ENCODE measurements at places on chromosomes 1 and 21.

DNA sequence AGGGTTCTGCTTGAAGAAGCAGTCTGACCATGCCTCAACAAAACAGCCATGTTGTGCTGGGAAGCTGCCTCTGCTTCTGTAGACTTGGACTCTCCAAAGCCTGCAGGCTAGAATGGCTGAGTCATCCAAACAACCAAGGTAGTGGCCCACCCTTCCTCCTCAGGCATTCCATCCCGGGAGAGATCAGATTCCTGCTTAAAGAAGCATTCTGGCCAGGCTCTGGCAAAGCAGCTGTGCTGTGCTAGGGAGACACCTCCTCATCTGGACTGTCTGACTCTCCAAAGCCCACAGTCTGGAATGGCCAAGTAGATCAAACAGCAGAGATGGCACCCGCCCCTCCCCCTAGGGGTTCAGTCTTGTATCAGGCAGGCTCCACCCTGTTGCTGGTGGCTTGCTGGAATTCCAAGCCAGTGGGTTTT, 38.3 kb upstream of the F3 start:
- DNase-seq, result no peak

GRCh38 chr21:30579346-30579745, 10.9 kb downstream of the KRTAP22-2 start:
- peak; percentile 33 for DNase-seq

DNA sequence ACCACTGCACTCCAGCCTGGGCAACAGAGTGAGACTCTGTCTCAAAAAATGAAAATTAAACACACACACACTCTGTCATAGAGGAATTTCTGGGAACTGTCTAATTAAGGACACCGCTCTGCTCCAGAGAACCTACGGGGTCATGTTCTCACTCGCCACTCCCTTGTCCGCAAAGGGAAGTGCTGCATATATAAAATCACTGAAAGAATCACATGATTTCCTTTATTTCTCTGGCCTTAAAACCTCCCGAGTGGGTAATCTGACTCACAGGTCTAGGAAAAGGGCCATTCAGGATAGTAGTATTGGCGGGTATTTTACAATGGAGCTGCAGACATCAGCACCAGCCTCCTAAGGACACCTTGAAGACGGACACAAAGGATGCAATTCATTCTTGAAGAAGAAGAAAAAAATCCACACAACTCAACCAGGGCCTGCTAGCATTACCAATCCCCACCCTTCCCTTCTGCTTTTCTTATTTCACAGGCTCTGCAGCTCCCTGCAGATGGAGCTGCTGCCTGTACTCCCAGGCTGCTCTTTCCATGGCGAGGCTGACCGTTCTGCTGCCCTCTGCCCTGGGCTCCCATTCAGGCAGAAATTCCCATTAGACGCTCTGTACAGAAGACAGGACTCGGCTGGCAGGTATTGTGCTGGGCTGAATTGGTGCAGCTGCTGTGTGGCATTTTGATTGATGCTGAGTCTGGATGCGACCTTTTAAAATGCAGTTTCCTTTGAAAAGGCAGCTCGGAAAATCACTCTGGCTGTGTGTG, 53.3 kb upstream of the FAM89A start:
- peak; percentile 81 for DNase-seq

GRCh38 chr1:39544327-39544726, 32.3 kb downstream of the PABPC4 start:
- no peak for DNase-seq

GRCh38 chr1:44677201-44677766, 2.8 kb downstream of the ARMH1 start:
- peak; percentile 37 for DNase-seq

DNA sequence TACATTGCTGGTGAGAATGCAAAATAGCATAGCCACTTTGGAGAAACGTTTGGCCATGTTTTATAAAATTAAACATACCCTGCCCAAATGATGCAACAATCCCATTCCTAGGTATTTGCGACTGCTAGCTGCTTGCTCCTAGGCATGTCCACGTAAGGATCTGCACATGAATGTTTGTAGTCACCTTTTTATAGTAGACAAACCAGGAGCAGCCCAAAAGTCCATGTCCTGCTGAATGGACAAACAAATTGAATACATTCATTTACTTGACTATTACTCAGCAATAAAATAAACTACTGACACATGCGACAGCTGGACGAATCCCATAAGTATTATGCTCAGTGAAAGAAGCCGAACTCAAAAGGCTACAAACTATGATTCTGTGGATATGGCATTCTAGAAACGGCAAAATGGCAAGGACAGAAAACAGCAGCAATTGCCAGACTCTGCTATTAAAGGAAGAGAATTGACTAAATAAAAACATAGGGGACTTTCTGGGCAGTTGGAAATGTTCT, 161.9 kb upstream of the GALNT2 start:
- no peak for DNase-seq

DNA sequence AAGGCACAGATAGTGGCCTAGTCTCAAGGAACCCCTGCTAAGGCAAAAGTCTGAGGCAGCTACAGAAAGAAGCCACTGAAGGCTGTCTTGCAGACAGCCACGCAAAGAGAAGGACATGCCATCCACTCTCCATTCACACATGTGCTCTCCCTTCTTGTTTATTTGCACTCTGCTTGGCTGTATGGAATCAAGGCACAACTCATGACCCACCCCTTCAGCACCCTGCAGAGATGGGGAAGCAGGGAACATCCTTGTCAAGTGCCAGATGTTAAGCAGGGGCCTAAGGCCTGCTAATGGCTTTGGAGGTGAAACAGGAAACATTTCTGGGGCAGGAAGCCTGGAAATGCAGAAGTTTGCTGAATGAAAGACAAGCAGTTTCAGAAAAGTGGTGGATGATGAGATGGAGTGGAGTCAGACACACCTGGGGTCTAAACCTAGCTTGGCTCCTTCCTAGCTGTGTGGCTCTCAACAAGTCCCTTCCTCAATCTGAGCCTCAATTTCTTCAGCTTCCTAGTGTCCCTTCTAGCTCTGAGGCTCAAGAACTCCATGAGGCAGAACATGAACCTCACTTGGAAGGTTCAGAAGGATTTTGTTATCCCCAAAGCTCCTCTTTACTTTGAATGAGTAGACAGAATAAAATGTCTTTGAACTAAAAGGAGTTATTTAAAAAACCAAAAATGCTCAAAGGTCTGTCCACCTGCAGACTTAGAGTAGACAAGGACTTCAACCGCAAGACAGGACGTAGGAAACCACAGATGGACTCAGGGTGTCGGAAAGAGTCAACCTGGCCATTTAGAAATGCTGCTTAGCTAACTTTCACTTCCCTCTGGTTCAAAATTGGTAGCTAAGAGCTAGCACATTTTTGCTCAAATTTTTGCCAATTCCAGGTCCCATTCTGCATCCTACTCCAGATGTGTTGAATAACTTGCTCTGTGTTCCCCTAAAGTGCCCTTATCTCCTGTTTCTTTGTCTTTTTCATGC, 283.1 kb downstream of the PLPP3 start:
- no peak for DNase-seq

DNA sequence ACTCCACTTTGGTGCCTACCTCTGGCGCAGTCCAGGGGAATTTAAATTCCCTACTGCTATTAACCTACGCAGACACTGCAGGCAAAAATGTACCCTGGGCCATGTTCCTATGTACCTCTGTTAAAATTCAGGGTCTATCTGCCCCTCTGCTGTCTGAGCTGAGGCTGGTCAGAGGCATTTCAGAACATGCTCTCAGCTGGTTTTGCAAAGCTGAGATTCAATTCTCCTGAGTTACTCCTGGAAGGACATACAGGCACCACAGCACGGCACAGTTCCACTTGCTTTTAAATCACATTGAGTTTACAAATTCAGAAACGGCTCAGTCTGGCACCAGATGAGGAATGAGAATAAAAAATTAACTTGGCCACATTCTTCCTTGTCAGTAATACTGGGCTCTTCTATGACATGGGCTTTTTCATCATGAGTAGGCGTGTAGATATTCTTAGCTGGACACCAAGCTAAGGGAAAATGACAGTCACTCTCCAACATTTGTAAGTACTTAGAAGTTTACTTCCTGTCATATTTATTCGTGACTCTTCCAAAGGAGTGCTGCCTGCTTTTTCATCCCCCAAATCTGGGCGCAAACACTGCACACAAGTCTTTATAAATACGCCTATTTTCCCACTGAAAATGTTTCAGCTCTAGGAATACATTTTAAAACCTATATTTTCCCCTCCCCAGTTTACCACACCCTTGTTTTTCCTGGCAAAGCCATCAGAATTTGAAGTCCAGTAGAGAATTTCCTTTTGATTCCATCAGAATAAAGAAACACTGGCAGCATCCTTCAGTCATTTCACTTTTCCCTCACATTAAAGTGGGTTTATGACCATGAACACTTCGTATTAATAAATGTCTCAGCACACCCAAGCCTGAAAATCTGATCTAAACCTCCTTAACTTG, 1.9 kb downstream of the C1orf198 start:
- no peak for DNase-seq

- no peak for DNase-seq
These were observed 91.1 kb upstream of the UBE2U start for GRCh38 chr1:64112281-64112680.

DNA sequence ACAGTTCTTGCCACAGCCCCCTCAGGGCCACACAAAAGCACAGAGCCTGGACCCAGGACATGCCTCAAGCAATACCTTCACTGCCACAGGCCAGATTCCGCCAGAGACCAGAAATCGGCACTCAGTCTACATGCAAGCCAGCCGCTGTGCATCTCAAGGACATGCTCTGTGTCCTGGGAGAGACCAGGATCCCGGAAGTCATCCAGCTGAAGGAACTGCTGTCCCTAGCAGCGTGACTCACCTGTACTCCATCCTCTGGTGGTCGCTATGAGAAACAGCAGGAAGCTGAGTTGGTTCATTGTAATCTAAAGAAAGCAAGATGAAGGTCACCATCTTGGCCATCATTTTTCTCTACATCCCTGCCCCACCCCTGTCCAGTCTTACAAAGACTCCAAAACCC, 401 bp downstream of the ITLN1 start:
- DNase-seq, result peak; percentile 12

- DNase-seq, result peak; percentile 13
These were observed 200.6 kb downstream of the ADGRL2 start for GRCh38 chr1:82001345-82001744.

- peak; percentile 45 for DNase-seq
These were observed 614.5 kb upstream of the ADGRL2 start for GRCh38 chr1:81186261-81186660.

DNA sequence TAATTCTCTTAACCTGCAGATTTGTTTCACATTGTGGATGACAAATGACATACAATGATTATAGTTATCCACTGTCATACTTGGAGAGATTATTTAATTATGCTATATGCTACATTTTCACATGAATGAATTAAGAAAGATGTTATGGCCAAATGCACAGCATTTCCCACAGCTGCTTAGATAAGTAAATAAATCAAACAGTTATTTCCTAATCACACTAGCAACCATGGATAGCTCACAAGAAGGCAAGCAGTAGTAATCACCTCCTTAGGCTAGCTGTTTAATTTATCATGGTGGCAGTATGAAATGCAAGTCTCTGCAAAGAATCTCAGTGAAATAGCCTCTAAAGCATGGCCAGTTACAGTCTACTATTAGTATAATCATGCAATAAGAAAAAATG, 1581.5 kb downstream of the NCAM2 start:
- DNase-seq, result no peak

GRCh38 chr21:30233228-30234020, 17.5 kb upstream of the CLDN8 start:
- DNase-seq, result no peak

GRCh38 chr1:51517361-51518032, 1.6 kb downstream of the EPS15 start:
- DNase-seq, result no peak

GRCh38 chr1:208242146-208242545, 2.0 kb downstream of the PLXNA2 start:
- no peak for DNase-seq

- no peak for DNase-seq
These were observed 86.9 kb upstream of the ZBTB40 start for GRCh38 chr1:22364764-22365163.

DNA sequence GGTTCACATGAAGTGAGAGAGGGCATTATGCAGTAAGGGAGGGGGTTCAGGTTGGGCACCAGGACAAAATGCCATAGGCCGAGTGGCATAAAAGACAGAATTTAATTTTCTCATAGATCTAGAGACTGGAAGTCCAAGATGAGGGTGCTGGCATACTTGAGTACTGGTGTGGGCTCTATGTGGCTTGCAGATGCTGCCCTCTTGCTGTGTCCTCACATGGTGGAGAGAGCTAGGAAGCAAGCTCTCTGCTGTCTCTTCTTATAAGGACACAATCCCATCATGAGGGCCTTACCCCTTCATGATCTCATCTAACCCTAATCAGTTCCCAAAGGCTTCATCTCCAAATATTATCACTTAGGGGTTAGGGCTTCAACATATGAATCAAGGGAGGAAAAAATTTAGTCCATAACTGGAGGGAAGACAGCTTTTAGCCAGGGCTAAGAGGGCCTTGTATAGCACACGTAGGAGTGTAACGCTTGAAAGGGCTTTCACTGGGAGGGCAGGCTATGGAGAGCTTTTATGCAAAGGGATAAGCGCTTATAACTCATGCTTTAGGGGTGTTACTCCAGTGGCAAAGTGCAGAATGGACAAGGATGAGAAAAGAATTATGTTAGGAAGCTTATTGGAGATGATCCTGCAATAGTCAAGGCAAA, 64.5 kb downstream of the PLPPR5 start:
- DNase-seq, result no peak

DNA sequence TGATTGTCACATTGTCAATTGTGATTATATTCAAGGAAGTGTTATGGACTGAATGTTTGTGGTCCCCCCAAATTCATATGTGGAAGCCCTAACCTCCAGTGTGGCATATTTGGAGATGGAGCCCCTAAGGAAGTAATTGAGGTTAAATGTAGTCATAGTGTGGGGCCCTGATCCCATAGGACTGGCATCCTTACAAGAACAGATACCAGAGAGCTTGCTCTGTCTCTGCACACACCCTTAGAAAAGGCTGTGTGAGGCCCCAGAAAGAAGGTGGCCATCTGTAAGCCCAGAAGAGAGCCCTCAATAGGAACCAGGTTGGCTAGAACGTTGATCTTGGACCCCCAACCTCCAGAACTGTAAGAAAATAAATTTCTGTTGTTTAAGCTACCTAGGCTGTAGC, 28.1 kb downstream of the VANGL1 start:
- DNase-seq, result no peak

GRCh38 chr1:34924759-34925555, 4.5 kb downstream of the DLGAP3 start:
- peak; percentile 90 for DNase-seq

GRCh38 chr1:99250728-99251127, 13.6 kb upstream of the PLPPR4 start:
- no peak for DNase-seq

- DNase-seq, result no peak
These were observed 20.0 kb downstream of the IL6R start for GRCh38 chr1:154425172-154425571.

DNA sequence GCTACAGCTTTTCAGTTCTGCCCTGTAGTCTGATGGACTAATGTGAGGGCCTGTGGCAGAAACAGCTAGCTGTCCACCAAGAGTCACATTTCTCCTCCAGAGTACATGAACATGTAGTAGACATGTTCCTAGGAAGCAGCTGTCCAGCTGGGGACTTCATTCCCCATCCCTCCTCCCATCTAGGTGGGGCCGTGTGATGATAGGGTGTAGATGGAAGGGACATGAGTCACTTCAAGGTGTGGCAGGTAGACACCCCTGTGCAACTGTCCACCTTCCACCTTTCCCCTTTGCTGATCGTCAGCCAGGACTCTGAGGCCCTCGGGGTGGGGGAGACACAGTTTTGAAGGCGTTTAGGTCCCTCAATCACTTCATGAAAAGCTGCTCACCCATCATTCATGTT, 3.6 kb upstream of the RD3 start:
- no peak for DNase-seq

All from neural progenitor cell (in vitro differentiated cells).